Omental fat pad (tissue), 4 donors: ENCODE measurements at places on chromosomes 6 and 20. TPM values are rescaled to one million over a fixed set of nuclear protein-coding genes. Genes with fewer than 3 reads are reported as not detected.

SPTLC3 gene
- 5.5 TPM for total RNA-seq

DDX43 gene
- total RNA-seq, result 1.6 TPM

LAMA5 gene
- 115 TPM for total RNA-seq

PLN gene
- total RNA-seq, result 41.0 TPM

FAM217B gene
- total RNA-seq, result 16.6 TPM

GPR6 gene
- total RNA-seq, result not detected

TMEM200A gene
- 4.4 TPM for total RNA-seq

GJA1 gene
- total RNA-seq, result 260 TPM

TIAM2 gene
- 4.8 TPM for total RNA-seq

MYCT1 gene
- 19.5 TPM for total RNA-seq

GINS1 gene
- total RNA-seq, result 0.37 TPM

SERINC3 gene
- 118 TPM for total RNA-seq

DYNLT2 gene
- 0.94 TPM for total RNA-seq

GRM1 gene
- total RNA-seq, result 0.16 TPM

GTSF1L gene
- total RNA-seq, result not detected

OR11A1 gene
- not detected for total RNA-seq
